Activated CD4-positive, CD25-positive, alpha-beta regulatory T cell treated with anti-CD3 and anti-CD28 coated beads, Interleukin-2, amount 50 U/mL, for 16 hours (primary cell): ENCODE measurements at places on chromosomes 12 and 14.

DNA sequence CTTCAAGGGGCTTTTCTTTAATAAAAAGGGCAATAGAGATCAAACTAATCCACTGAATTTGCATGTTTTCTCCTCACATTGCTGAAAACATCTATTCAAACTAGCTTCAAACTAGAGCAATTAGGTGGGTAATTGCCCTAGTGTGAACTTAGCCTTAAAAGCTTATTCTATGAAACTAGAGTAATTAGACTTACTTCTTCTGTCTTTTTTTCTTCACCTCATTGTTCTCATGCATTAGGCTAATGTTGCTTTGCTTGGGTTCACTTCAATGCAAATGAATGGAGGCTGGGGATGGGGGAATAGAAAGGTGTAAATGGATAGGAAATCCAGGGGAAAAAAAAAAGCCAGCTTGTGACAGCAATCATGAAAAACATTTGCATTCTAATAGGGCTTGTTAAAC is 414.8 kb upstream of the LMO3 start:
- DNase-seq, result no peak

DNA sequence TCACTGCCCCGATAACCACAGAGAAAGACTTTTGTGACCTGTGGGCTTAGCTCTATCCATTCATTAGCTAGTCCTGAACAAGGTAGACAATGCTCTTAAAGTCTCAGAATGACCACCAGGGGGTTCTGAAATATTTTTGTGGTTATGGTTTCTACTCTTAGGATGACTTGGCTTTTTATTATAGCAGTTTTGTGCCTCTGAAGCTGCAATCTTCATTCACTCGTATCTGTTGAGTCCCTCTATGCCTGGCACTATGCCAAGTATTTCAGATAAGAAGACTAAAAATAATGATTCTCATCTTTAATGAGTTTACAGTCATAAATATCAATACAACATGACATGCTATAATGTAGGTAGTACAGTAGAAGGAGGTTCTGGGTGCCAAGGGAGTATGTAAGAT is 130.8 kb upstream of the TRHDE start:
- DNase-seq, result no peak

DNA sequence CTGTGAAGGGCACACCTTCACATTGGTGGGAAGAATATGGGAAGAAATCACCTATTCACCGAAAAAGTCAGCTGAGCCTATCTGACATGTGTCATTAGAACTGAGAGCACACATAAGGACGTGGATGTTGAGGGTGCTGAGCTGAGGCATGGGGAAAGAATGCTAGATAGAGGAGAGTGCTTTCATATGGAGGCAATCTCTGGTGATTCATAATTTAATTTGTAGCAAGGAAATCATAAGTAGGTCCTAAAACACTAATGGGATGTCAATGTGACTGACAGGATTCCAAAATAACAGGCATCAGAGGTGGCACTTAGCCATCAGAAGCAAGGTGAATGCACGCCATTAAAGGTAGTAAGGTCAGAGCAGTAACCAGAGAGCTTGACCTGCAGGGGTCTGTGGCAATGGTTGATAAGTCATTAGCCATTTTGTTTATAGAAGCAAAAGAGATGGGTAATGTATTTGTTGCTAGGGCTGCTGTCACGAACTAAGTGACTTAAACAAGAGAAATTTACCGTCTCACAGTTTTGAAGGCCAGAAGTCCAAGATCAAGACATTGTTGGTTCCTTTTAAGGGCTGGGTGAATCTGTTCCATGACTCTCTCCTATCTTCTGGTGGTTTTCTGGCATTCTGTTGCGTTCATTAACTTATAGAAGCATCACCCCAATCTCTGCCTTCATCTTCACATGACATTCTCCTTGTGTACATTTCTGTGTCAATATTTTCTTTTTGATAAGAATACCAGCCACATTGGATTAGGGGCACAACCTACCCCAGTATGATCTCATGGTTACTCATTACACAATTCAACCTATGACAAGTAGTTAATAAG is 69.3 kb downstream of the ANKS1B start:
- DNase-seq, result no peak

- DNase-seq, result no peak
Observed at GRCh38 chr12:100668945-100669536, 95.6 kb downstream of the GAS2L3 start.

GRCh38 chr14:103889313-103890051 is 38.8 kb upstream of the TDRD9 start:
- DNase-seq, result no peak

DNA sequence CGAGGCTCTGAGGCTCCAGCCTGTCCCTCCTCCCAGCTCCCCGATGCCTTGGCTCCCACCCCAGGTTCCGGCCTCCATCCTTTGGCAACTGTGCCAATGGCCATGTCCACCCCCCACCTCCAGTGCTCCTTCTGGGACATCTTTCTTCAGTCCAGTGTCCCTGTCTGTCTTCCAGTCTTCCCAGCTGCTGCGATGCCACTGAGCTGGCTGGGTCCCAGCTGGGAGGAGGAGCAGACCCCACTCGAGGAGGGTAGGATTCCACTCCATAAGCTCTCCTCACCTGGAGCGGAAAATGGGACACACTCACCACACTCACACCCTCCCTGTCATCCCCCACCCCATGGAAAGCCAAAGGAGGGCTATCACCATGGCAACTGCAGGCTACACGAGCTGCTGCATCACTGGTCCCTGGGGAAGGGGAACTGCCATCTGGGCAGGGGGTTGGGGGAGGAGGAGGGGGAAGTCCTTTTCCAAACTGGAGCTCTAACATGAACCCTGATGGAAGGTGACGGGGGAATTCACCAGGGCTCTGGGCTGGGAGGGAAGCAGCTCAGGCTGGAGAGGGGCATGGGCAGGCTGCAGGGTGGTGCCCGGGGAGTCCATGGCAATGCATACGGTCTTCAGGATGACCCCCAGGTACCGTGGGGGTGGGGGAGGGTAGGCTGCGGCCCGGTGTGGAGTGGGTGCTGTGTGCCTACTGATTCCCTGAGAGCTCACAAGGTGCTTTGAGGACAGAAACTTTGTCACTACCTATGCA is 94.3 kb downstream of the LRRC74A start:
- no peak for DNase-seq

DNA sequence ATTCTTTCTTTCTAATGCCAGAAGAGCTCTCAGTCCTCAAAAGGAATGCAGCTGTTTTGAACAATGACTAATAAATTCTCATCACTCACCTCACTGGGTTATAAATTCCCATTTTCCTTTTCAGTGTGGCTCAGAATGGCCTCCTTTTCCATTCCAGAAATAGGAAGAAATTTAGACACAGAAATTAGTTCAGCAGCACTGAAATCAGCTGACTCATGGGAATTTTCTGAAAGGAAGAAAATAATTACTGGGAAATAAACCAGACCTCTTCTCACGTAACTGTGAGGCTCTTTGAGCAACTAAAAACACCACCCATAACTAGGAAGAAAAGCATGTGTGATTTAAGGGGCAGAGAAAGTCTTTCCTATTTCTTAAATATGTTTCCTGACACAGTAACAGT is 23.8 kb downstream of the CD163 start:
- no peak for DNase-seq

DNA sequence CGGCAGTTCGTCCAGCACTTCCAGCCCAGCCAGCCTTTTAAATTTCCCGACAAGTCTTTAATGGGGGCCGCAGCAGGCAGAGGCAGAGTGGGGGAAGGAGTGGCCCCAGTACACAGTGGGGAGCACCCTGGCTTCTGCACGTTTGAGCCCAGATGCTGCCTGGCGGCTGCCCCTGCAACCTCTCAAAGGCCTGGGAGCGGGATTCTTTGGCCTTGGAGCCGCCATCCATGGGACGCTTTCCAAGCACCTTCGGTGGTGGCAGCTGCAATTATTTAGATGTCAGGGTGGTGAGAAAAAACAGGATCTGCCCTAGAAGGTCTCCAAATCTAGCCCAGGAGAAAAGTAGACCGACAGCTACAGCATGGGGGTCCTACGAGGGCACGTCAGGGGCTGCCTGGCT is 46.0 kb downstream of the FAM222A start:
- no peak for DNase-seq

- DNase-seq, result no peak
Observed at GRCh38 chr12:124621296-124621660, 53.9 kb upstream of the NCOR2 start.

DNA sequence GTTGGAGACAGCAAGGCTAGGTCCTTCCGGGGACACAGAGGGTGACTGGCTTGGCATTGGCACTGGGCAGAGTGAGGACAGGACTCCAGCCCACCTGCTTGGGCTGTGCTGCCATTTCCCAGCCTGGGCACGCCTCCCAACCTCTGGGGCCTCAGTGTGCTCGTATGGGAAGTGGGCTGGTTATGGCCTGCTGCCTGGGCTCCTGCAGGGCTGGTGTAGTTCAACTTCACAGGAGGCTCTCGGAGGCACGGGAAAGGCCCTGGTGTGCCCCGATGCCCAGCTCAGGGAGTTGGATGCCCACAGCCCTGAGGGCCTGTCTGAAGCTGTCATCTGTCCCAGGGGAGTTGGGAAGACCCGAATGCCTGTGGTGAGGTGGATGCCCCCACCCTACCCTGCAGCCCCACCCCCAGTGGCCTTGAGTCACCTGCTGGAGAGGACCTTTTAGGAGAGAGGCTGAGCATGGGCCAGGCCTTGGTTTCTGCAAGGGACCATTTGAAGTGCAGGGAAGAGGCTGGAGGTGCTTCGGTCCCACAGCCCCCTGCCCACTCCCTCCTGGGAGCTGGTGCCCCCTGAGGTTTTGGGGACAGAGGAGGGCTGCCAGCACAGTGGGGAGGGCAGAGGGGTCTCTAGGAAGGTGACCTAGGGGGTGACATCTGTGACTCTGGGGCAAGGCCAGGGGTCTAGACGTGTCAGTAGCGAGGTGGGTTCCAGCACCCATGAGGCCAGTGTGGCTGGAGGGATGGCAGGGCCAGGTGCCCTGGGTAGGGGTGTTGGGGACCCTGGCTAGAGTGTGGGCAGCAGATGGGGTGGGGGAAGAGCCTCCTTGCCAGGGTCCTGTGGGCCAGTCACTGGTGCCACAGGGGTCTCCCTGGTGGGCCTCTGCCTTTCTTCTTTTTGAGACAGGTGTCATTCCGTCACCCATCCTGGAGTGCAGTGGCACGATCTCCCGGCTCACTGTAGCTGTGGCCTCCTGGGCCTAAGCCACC is 9.1 kb downstream of the ULK1 start:
- no peak for DNase-seq

GRCh38 chr12:25427337-25428249 is 125.5 kb downstream of the LMNTD1 start:
- no peak for DNase-seq

DNA sequence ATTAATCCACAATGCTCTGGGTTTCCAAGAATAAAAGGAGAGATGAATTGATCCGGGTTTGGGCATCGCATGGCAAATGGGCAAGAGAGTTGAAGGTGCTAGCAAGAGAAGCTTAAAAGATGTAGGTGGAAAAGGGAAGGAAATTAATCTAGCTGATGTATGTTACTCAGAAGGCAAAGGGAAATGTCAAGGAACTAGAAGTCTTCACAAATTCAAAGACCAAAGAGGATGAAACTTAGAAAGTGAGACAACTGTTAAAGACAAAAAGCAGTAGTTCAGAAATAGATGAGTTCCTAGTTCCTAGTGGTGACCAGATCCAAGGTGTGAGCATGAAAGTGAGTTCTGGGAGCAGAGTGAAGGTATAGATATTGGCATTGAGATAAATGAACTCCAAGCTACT is 228.3 kb downstream of the SEC23A start:
- DNase-seq, result no peak

GRCh38 chr12:31278424-31278823 is 47.5 kb downstream of the SINHCAF start:
- no peak for DNase-seq

DNA sequence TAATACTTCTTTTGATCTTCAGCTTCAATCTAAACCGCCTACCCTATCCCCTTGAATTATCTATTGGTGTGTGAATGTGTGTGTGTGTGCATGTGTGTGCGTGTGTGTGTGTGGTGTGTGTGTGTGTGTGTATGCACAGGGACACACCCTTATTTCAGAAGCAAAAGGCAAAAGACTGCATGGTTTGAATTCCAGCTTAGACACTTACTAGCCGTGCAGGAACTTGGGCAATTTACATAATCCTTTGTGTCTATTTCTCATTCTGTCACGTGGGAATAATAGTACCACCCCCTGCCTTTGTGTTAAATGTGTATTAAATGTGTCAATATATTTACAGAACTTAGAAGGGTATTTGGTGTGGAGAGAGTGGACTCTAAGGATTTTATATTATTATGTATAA is 251.7 kb downstream of the TMEM132C start:
- DNase-seq, result no peak

DNA sequence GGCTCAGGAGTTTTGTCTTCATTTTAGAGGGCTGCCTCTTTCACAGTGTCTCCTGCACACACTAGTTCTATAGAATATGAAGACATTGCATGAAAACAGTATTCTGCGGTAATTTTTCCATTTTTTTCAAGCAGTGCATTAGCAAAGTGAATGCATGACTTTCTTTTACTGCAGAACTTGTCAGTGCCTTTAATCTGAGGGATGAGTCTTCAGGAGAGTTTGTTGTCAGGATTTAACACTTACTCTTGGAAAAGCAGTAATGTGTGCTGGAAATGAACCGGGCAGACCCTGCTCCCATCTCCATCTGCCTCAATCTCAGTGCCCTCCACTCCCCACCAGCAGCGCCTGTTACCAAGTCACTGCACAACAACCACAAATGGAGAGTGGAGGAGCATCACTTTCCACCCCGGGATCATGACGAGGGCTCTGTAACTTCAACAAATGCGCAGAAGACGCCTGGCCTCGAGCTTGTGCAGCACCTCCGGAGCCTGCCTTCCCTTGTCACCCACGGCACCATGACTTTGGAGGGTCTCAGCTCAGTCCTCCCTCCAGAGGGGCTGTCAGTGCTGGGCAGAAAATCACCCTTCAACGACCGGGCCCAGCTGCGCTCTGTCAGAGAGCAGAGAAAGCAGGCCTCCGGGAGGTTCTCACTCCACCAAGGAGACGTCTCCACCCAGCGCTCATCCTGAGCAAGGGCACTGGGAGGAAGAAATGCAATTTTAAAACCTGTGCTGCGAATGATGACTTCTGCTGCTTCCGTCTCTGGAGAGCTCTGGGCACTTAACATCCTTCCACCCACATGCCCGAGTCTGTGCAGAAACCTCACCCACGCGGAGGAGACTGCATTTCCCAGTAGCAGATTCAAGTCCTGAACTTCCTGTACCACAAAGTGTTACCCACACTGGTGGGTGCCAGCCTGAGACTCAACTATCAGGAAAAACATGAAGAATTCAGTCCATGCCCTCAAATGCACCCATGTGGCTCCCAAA is 255.7 kb downstream of the ADGRD1 start:
- DNase-seq, result no peak

GRCh38 chr14:96096639-96097610 is 57.8 kb downstream of the C14orf132 start:
- no peak for DNase-seq

- no peak for DNase-seq
Observed at GRCh38 chr14:96888593-96888992, 91.4 kb downstream of the VRK1 start.

DNA sequence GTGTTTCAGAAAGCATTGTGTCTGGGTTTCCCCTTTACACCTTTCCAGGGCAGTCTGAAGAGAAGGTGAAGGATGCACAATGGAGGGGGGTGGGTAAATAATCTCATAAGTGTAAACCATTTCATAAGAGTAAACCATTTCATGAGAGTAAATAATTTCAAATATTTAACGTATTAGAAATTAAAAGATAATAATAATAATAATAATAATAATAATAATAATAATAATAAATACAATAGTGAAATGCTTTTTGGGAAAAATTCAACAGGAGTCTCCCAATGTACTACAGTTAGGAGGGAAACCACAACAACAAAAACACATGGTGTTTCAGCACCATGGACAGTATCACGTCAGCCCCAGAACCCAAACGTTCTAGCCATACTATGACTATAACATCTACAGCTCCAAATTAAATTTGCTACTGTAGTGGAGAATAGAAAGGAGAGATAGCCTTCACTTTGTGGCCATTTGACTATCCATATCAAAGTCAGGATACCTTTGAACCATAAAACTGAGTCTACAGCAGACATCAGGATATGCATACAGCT is 691.8 kb downstream of the BCL11B start:
- no peak for DNase-seq
